Activated CD4-positive, alpha-beta T cell treated with anti-CD3 and anti-CD28 coated beads, Interleukin-2, amount 50 U/mL, for 4 hours (primary cell): ENCODE measurements at places on chromosomes 2 and 18.

DNA sequence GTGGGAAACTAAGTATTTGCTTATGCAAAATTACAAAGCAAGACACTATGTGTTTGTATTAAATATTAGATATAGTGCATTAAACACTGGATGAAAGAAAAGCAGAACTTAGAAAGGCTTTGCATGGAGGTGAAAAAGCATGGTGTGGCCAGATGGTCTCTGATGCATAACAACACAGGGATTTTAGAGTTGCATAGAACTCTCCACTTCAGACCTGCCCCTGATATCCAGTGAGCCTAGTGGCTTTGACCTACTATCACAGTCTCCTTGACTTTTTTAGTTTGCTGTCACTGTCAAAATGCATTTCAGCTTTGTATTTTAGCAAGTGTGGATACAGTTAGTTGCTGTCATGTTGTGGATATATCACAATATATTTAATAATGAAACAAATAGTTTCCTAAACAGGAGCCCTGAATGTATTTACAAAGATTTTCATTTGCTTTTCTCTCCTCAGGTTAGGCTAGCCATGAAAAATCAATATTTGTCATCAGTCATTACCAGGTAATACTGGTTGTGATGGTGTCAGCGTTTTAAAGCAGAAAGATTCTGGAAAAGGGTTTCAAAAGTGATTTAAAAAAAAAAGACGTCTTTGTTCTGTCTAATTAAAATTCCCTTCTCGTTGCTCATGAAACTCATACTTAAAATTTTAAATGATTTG, 5.2 kb downstream of the CSRNP3 start:
- no peak for DNase-seq

GRCh38 chr2:25251071-25251421, 82.7 kb upstream of the POMC start:
- no peak for DNase-seq

GRCh38 chr2:227765788-227766372, 20.2 kb downstream of the SCYGR8 start:
- no peak for DNase-seq

DNA sequence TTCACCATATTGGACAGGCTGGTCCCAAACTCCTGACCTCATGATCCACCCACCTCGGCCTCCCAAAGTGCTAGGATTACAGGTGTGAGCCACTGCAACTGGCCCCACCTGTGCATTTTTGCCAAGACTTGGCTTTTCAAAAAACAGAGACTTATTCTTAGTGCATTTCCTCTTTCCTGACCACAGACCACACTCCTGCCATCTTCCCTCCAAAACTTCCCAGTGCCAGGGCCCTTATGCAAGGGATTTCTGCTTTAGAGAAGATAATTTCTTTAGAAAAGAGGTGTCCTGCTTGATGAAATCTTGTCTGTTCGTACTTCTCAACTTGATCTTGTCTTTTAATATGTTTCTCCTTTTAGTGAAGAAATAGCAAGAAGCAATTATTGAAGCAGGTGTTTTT, 98.8 kb upstream of the ZNF516 start:
- DNase-seq, result no peak

DNA sequence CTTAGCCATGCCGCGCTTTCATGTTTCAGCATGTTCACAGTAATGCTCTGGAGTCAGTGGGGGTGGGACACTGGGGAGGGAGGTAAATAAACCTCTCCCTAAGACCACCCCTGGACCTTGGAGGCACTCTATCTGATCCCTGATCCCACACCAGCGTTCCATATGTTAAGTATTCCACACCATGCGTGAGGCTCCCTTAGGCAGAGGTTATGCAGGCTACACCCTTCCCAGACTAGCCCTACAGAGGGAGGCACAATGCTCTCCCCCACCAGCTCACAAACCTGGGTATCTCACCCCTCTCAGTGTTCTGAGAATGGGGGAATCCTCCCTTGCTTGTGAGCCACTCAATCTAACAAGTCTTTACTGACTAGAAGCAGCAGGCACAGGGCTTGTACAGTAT, 1610.4 kb upstream of the ZEB2 start:
- DNase-seq, result no peak

DNA sequence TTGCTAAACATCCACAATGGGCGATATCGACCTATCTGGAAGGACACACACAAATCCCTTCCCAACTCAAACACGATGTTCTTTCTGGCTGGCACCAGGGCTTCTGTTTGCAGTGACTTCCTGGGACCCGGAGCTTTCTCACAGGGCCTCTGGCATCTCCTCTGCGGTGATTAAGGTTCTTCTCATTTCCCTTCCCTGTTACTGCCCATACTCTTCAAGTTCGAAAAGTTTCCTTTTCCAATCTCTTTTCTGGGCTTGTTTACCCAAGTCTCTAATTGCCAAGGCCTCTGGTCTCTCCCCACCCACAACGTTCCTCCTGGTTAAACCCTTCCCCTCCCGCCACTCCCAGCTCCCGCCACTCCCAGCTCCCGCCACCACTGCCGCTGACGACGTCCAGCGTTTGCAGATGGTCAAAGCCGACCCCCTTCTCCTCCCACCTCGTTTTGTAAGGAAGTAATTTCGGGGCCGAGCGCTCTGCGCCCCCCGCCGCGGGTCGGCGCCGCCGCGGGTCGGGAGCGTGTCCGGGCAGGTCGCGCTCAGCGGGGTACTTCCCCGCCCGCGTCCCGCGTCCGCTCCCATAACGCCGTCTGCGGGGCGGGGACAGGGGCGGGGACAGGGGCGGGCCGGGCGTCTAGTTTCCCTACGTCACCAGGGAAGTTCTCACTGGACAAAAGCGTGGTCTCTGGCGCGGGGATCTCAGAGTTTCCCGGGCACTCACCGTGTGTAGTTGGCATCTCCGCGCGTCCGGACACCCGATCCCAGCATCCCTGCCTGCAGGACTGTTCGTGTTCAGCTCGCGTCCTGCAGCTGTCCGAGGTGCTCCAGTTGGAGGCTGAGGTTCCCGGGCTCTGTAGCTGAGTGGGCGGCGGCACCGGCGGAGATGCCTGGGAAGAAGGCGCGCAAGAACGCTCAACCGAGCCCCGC, at the start of gene PMAIP1:
Gene PMAIP1, plus strand, starts transcription at position 699 of the 924 bp plus-strand sequence. Its CDS starts 182 bp downstream, at position 881.
- peak; percentile 88 for DNase-seq

- DNase-seq, result no peak
These were observed 106.8 kb upstream of the MSH2 start for GRCh38 chr2:47295981-47296635.

DNA sequence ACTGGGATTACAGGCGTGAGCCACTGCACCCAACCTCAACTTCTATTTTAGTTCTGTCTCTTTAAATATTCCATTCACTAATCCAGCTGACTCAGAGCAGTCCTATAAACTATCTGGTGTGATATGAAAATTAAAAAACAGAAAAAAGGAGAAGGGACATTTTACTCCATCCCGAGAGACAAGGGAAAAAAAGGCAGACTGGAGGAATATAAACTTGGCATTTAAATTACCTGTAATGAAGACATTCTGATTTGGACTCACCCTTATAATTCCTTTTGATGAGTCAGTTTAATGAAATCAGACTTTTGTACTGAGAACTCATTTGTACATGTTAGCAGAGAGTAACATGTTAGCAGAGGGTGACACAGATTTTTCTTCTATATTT, 74.8 kb upstream of the RIOK3 start:
- no peak for DNase-seq

DNA sequence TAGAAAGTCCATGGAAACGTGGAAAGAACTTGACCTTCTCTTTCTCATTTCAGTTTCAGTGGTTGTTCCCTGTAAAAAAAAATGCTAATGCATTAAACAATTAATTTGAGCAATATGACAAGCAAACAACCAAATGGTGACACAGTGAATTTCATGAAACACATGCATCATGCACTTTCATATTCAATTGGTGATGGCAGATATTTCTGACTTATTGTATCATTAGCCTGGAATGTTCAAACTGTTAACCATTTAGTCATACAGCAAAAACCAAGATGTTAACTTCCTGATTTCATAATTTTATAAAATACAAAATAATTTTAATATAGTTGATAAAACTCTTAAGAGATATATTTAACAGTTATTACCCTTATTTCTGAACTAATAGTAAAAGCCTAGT, 85.5 kb downstream of the SCN1A start:
- no peak for DNase-seq

DNA sequence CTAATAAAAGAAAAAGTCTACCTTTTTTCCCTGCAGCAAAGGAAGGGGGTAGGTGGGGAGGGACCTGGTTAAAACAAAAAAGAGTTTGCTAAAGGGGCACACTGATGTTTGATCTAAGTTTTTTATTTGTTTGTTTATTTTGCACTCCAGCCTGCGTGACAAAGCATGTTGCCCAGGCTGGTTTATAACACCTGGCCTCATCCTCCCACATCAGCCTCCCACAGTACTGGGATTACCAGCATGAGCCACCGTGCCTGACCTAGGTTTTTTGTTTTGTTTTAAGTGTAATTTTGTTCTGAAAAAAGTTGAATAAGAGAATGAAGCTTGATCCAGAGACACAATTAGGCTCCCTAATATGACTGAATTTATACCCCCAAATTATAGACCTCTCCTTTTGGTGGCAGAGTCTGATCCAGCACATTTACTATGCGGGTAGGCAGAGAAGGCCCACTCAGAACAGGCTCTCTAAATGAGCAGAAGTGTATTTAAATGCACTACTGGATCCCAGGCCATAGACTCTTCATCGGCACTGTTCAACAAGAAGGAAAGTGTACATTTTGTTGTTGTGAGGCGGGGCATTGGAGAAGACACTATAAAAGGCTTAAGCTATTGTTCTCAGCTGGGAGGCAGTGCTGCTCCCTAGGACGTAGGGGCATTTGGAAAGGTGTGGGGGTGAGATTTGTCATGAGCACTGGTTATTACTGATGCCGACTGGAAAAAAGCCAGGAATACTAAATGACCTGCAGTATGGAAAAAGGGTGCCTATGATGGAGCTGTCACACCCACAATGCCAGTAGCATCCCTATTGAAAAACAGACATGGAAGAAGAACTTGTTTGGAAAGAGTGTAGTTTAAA, 32.4 kb downstream of the MRPS9 start:
- no peak for DNase-seq

DNA sequence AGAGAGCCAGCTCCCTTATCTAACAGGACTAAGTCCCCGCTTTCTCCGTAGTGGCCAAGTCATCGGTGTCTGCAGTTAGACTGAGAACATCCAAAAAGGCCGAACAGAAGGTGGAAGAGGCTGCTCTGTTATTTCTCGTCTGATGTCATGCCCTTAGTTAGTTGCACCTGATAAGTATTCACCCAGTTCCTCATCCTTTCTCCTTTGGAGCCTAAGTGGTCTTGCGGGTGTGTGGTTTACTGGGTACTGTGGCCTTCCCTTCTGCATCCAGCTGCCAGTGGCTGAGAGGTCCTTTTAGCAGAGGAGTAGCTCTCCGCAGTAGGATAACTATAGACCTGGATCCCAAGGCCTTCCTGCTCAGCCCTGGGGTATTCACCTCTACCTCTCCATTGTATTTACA, 211.6 kb downstream of the BCL2 start:
- no peak for DNase-seq

- no peak for DNase-seq
These were observed 498.5 kb upstream of the SETBP1 start for GRCh38 chr18:44181951-44182747.

DNA sequence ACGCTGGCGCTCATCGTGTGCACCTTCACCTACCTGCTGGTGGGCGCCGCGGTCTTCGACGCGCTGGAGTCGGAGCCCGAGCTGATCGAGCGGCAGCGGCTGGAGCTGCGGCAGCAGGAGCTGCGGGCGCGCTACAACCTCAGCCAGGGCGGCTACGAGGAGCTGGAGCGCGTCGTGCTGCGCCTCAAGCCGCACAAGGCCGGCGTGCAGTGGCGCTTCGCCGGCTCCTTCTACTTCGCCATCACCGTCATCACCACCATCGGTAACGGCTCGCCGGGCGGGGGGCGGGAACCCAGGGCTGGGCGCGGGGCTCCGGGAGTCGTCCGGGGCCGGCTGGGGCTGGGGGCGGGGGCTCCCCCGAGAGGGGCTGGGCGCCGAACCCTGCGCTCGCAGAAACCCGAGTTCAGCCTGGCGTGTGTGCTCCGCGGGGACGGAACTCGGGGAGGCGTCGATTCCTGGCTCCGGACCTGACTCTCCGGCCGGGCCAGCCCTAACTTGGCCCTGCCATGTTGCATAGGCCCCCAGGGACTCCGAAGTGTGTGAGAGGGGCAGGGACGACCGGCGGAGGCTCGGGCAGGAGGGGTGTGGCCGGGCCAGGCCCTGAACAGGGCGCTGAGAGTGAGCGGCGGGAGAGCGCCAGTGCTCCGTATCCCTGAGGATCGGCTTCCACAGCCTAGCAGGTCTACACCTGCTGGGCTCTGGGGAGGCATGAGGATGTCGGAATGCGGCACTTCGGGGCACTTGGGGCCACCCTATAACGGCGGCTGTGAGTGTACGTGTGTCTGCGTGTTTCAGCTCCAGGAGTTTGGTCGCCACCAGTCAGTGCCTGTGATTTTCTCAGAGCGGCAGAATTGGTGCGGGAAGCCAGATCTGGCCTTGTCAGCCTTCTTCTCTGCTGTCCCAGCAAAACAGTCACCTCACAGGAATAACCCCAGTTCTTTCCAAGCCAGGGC, 651 bp downstream of the KCNK3 start:
- no peak for DNase-seq

DNA sequence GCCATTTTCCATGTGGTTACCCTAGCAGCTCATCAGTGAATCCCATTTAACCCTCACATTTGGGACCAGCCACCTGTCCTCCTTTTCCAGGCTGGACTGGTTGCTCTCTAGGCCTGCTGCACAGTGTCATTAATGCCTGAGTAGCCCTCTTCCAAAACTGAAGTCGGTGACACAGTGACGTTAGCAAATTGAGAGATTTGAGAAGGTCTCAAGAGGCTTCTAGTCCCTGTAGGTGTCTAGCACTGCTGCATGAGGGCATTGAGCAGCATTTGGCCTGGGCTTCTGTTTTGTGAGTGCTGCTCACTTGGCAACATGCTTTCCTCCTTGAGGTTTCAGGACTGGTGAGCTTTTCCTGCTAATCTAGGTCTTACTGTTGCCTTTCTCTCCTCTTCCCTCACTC, 36.7 kb downstream of the PKP4 start:
- no peak for DNase-seq

GRCh38 chr2:239285932-239286230, 114.9 kb downstream of the HDAC4 start:
- DNase-seq, result no peak

GRCh38 chr2:205361272-205361671, 321.0 kb upstream of the NRP2 start:
- DNase-seq, result no peak

DNA sequence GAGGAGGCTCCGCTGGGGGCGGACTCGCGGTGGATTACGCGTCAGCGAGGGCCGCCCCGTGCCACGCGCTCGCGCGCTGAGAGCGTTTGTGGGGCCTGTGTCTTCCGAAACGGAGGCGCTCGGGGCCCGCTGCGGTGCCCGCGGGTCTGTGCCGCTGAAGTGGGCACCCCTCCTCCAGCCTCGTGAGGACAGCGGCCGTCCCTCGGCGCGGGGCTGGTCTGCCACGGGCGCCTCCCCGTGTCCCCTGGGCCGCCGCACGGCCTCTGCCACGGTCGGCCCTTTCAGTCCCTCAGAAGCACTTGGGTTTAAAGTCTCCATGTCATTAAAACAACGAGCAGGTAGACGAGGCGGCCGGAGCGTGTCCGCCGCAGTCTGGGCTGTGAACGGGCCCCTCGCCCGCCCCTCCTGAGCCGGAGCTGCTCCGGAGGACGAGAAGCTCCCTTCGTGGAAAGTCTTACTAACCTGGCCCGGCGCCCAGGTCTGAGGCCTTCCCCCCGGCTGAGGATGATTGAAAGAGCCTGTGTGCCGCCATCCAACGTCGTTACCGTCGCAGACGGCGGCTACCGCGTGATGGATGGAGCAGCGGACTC, 97.6 kb downstream of the NFATC1 start:
- no peak for DNase-seq

GRCh38 chr2:224930124-224930523, 112.1 kb downstream of the DOCK10 start:
- no peak for DNase-seq

GRCh38 chr18:13217466-13217961, 1.0 kb upstream of the LDLRAD4 start:
- peak; percentile 55 for DNase-seq

- DNase-seq, result no peak
These were observed 580.6 kb upstream of the CDH2 start for GRCh38 chr18:28757466-28758008.
